MV-4-11 (cell line): ENCODE measurements at places on chromosomes 5 and 9.

GRCh38 chr9:108951578-108951977, 17.4 kb downstream of the ABITRAM start:
- no peak for DNase-seq

- DNase-seq = no peak
These were observed 33.3 kb upstream of the SH3PXD2B start for GRCh38 chr5:172487671-172488070.

- peak; percentile 47 for DNase-seq
These were observed 580.3 kb downstream of the BNC2 start for GRCh38 chr9:16290169-16290568.

- DNase-seq = no peak
These were observed 298.4 kb downstream of the DEPDC1B start for GRCh38 chr5:60401526-60401925.

DNA sequence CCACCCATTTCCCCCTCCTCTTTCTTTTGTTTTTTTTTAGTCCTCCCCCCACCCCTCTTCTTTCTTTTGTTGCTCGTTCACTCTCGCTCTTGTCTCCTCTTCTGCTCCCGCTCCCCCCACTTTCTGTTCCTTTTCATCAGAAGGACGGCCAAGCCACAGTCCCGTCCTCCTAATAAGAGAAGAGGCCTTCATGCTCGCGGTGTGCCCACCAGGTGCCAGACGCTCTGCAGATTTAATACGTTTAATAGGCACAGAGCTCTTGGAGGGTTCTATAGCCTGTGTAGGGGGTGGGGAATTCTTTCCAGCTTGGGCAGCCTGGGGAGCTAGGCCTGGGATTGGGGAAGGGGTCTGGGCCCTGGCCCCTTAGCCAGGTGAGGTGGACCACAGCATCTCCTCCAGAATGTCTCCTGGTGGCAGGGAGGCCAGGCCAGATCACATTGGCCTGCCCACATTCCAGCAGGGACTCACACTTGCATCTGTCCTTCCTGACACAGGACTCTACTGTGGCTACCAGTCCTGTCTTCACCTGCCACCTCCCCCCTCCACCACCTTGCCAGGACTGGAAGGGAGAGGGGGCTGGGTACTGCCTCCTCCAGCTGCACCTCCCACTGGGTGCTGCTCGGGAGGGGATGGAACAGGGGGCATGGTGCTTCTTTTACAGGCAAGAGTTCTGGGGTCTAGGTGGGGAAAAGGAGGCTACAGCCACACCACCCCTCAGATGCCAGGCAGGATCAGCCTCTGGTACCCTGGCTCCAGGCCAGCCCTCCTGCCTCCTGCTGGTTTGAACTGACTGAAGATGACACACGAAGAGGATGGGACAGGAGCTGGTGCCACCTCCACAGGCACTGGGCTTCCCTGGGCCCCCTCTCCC, 6.1 kb upstream of the BARX1 start:
- no peak for DNase-seq

- DNase-seq = no peak
These were observed 157.8 kb upstream of the TRPM3 start for GRCh38 chr9:71279151-71279739.
